ENCODE measurements at places on chromosomes 4 and X. TPM values are rescaled to one million over a fixed set of nuclear protein-coding genes. Genes with fewer than 3 reads are reported as not detected.

KIAA1210 gene
- total RNA-seq: not detected

DNA sequence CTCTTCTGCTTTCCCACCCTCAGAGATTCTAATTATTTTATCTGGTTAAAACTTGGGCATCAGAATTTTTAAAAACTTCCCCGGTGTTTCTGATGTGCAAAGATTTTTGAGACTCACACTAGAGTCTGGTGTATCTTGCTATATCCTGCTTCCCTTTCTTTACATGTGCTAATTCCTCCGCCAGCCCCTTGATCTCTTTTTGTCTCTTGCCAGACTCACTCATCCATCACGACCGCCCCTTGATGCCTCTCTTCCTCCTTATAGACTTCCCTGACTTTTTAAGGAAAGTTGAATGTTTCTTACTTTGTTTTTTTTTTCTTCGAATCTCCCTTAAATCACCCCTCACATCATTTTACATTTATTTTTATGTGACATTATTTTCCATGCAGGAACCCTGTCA, 274.9 kb upstream of the PITX2 start:
- DNase-seq: no peak

GRCh38 chr4:56512166-56512565, 6.6 kb downstream of the ARL9 start:
- DNase-seq: peak; percentile 28

FHDC1 gene
- 0.73 TPM for total RNA-seq

DNA sequence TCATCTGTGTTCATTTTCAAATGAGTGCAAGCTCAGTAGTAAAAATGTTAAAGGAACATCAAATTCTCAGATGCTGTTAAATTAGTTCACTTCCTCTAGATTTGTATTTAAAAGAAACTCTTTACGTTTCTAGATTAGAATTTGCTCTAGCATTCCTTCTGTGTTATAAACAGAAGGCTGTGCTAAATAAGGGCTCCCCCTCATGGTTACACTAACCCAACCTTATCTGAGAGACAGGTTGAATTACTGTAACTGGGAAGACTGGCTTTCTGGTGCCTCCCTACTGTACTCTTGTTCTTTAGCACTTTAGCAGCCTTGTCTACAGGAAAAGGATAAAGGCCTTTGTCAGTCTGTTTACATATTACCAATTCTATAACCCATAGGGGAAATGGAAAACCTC, 56.8 kb downstream of the RXFP1 start:
- peak; percentile 30 for DNase-seq

CCNA2 gene
- total RNA-seq: 1.3 TPM

DNA sequence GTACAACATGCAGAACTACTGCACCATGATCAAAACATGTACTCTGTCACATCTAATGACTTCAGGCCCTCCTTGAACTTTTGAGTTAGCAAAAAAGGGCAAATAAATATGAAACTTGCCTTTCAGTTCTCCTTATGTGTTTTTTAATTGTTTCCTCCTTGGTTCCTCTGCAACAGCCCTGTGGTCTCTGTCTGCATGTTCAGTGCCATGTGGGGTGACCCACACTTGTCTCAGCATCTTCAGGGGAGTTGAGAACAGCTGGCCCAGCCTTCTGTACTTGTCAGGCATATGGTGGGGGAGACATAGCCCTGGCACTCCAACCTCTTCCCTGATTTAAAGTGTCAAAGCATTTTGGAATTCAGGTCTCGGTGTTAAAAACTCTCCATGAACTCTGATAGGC, 188.0 kb upstream of the PGRMC2 start:
- no peak for DNase-seq

All from myocyte (in vitro differentiated cells).